ENCODE measurements at places on chromosomes 2 and 18.

- DNase-seq = no peak
These were observed 19.5 kb downstream of the MGAT5 start for GRCh38 chr2:134273256-134273983.

DNA sequence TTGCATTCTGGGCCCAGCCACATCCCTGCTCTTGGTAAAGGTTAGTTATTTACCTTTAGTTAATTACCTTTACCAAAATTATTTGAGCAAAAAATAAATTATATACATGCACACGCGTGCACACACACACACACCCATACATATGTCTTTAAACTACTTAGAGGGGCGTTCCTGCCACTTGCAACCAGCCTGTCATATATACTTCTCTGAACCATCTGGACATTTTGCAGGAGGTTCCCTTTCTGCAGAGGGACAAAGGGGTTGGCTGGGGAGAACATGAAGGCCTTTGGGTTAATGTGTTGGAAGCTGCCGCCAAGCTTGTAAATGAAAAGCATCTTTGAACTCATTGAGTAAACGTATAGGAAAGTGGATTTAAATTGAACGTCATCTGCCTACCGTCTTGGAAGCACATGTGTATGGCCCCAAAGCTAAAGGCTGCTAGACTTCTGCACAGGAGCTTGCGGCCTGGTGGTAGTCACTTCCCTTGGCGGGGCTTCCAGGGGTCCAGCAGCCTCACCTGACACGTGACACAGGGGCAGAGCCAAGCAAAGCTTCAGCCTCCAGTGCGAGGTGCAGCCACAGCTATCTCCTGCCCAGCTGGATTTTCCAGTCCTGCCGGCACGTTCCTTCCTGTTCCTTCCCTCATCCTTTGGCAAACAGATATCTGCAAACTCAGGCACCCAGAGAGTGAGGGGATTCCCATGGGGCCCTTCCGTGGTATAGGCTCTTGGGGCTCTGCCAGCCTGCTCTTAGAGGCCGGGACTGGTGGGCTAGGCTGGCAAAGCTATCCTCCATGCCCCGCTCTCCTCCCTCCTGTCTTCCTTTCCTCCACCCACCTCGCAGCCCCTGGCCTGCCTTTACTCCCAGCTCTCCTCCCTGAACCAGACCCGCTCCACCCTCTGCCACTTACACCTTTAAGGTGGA, 46.1 kb downstream of the SERTAD2 start:
- DNase-seq = no peak

- peak; percentile 5 for DNase-seq
These were observed 670.7 kb downstream of the ERBB4 start for GRCh38 chr2:211867845-211868451.

GRCh38 chr18:78739882-78740677, 239.5 kb upstream of the SALL3 start:
- DNase-seq = no peak

DNA sequence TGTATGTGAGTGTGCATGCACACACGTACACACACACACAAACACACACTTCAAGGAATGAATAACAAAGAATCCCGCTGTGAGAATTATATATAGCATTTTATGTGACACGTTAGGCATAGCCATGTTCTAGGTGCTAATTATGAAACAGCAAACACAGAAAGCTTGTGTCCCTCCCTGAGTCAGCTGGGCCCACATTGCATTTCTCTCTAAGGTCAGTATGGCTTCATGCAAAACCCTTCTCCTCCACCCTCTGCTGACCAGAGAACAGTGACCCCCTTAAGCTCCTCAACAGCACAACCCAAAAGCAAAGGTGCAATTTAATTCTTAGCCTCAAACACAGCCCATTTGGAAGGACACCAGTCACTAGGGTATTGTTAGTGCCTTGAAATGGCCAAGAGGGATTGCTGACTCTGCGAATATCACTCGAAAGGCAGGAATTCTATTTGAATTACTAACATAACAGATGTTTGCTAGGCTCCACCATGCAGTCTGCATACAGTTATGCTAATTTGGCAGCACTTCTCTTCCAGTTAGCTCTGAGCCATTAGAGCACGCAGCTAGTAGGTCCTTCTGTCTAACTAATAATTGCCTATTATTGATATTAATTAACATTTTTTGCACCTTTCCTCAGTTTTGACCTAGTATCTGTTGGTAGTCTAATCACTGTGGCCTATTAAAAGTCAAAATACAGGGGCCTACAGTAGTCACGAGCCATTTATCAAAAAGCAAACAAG, 149.0 kb downstream of the LNPK start:
- no peak for DNase-seq

- no peak for DNase-seq
These were observed 241.7 kb downstream of the EPHA4 start for GRCh38 chr2:221330436-221330835.

DNA sequence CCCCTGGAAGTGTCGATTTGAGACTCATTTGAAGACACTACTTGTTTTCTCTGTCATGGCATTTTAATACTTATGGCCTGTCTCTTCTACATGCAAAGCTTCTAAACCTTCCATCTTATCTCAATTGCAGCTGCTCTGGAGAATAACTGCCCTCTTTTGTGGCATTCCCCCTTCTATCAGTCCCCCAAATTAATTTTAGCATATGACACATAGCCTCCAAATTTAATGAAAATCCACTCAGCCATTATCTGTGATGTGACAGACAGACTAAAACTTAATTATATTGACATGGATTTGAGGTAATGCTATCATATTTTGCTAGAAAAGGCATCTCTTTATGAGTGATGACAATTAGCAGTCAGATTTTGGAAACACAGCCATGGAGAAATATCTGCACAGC, 71.2 kb downstream of the LRRTM1 start:
- no peak for DNase-seq

DNA sequence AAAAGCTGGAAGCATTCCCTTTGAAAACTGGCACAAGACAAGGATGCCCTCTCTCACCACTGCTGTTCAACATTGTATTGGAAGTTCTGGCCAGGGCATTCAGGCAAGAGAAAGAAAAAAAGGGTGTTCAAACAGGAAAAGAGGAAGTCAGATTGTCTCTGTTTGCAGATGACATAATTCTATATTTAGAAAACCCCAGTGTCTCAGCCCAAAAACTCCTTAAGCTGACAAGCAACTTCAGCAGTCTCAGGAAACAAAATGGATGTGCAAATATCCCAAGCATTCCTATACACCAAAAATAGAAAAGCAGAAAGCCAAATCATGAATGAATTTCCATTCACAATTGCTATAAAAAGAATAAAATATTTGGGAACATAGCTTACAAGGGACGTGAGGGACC, 11.1 kb downstream of the SLC8A1 start:
- no peak for DNase-seq

DNA sequence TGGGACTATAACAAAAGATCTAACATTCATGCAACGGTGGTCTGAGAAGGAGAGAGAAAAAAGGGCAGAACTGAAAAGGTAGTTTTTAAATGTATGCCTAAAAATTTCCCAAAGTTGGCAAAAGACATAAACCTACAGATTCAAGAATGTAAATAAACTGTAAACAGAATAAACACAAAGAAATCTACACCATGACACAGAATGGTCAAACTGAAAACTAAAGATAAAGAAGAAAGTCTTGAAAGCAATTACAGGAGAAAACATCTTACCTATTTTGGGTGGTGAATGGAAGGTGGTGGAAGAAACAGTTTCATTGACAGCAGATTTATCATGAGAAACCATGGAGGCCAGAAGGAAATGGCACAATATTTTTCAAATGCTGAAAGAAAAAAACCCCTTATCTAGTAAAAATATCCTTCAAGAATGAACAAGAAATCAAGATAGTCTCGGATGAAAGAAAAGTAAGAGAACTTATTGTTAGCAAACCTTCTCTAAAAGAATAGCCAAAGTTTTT, 35.6 kb upstream of the ZNF397 start:
- DNase-seq = no peak

DNA sequence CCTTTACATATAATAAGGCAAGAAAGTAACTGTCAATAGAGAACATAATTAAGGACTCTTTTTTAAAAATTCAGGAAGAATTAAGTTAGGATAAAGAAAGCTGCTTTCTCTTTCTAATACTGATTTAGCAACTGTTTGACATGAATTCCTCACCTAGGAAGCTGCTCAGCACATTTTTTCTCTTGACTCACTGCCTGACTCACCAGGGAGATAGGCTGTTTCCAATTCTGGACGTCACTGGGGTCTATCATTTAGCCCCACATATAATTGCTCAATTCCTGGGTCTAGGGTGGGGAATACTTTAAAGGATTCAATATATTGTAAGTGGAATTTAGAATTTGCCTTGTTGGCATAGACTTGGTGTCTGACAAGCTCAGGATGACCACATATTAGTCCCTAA, 50.8 kb upstream of the UGP2 start:
- no peak for DNase-seq

DNA sequence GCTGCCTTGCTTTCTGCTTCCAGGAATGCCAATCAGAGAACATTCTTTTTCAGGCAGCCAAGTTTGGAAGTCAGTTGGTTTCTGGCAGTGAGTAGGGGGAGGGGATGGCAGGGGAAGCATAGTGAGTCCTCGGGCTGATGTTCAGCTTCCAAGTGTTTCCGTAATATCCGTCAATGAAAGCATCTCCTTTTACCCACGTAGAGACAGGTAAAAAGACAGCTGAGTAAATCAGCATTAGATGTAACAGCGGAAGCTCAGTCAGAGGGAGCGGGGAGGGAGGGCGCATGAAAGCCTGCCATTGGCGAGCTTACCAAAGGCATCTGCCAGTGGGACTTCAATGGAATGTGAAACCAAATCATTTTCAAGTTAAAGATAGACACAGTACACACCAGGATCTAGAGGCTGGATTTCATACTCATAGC, 117.1 kb upstream of the DTNA start:
- DNase-seq = no peak

- no peak for DNase-seq
These were observed 19.8 kb downstream of the EIF2AK3 start for GRCh38 chr2:88607416-88607815.

DNA sequence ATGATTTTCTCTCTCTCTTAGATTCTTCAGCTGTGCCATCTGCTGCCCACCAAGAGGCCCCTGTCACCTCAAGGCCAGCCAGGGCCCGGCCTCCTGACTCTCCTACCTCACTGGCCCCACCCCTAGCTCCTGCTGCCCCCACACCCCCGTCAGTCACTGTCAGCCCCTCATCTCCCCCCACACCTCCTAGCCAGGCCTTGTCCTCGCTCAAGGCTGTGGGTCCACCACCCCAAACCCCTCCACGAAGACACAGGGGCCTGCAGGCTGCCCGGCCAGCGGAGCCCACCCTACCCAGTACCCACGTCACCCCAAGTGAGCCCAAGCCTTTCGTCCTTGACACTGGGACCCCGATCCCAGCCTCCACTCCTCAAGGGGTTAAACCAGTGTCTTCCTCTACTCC, 9.4 kb upstream of the GMPPA start:
- no peak for DNase-seq

DNA sequence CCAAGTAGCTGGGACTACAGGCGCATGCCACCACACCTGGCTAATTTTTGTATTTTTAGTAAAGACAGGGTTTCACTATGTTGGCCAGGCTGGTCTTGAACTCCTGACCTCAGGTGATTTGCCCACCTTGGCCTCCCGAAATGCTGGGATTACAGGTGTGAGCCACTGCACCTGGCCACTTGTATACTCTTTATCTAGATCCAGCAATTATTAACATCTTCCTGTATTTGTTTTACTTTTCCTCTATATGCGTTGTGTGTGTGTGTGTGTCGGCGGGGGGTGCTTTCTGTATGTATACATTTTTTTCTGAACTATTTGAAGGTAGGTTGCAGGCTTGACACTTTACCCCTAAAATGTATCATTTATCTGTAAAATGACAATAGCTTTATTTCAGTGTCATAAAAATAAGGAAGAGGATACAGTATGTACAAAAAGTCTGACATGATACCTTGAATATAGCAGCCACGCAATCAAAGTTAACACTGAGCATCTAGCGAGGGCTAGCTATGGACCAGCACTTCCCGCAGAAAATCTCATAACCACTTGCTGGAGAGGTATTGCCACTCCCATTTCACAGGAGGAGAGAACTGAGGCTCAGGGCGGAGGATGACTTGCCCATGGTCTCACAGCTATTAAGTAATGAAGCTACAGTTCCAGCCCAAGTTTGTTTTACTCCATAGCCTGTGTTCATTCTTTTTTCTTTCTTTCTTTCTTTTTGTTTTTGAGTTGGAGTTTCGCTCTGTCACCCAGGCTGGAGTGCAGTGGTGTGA, 251.3 kb downstream of the MYCN start:
- no peak for DNase-seq

DNA sequence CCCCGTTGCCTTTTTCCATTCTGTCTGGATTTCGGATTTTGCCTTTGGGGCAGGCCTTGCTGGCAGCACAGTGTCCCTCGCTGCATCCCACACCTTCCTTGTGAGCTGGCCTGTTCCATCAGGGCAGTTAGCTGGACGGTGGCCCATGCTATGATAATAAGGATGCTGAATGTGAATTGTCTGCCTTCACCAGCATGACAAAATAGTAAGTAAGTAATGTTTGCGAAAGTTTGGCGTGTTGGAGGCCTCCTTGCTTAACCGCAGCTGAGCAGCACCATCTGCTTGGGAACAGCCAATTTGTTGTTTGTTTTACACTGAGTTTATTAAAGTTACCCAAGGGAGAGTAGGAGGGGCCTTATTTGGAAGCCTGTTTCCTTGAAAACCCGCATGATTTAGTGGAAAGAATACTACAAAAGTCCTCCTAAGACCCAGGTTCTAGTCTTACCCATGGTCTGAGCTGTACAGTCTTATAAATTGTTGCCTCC, 469.7 kb upstream of the FANCL start:
- DNase-seq = no peak

- no peak for DNase-seq
These were observed 26.5 kb downstream of the KCNE4 start for GRCh38 chr2:223078482-223078881.

DNA sequence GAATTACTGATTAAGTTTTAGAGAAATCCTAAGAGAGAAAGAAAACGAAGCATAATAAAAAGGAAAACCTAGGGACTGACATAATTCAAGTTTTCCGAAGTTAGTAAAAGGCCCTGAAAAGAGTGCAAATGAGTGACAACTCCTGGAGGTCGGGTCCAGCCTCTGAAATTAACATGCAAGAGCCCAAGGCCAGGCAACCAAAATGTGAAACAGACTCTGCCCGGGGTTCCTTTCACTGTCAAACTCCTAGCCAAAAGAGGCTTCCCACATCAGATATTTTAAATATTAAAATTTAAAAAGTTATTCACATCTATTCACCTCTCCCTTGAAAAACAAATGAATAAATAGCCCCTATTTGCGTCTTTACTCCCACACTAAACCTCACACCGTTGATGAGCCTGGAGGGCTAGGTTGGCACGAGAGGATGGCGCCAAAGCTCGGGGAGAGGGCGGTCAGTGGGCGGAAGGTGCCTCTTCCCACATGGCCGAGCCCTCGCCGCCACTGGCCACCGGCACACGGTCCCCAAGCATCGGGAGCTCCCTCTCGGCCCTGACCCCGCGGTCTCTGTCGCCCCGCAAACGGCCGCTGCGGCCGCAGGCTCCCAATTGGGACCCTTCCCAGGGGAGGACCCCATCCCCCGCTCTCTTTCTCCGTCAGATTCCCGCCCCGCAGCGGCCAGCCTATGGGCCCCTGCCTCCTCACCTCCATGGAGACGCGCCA, 630 bp downstream of the PPM1G start:
- DNase-seq = peak; percentile 30

GRCh38 chr2:8315531-8316165, 366.2 kb upstream of the ID2 start:
- DNase-seq = no peak

- no peak for DNase-seq
These were observed 3.8 kb upstream of the IMP4 start for GRCh38 chr2:130338793-130339345.
